Esophagus muscularis mucosa (tissue), 4 donors: ENCODE measurements at places on chromosomes 2 and 18. TPM values are rescaled to one million over a fixed set of nuclear protein-coding genes. Genes with fewer than 3 reads are reported as not detected.

Gene CRYGD
- total RNA-seq = not detected

Gene NEU4
- total RNA-seq = not detected

Gene NR4A2
- 2.8 TPM for total RNA-seq

DNA sequence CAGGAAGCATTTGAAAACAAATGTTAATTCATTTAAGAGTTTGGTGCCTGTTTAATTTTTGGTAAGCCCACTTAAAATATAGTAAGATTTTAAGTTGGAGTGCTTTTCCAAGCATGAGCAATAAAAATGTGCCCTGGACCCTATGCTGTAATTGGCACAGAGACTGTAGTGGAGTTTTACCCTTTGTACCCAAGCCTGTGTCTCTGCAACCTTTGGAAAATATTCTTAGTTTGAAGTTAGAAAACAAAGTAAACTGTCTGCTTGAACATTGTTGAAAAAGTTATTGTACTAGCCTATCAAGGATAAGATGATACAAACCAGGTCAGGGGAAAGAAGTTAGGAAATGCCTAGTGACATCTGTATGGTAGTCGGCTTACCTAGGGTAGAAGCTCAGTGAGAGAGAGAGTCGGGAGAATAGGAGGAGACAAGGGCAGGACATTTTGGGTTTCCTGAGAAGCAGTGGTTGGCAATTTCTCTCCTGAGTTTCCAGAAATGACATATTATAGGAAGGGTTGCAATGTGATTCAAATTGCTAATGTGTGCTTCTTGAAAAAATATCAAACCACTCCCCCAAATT is 66.5 kb downstream of the CCDC85A start:
- DNase-seq = no peak

GRCh38 chr2:124347209-124347608 is 322.1 kb downstream of the CNTNAP5 start:
- no peak for DNase-seq

DNA sequence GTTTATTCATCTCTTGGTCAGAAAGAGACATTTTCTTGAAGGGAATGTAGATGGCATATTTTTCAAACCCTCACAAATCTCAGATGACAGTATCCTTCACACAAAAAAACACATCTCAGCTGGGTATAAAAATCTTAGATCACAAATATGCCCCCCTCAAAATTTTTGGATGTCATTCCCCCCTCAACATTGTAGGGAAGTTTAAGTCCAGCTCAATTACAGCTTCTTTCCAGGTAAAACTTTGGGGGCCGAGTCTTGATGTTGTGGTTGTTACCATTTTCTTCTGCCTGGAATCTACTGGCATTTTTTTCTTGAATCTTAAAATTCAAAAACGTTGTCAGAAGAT is 46.1 kb downstream of the HDAC4 start:
- DNase-seq = no peak

DNA sequence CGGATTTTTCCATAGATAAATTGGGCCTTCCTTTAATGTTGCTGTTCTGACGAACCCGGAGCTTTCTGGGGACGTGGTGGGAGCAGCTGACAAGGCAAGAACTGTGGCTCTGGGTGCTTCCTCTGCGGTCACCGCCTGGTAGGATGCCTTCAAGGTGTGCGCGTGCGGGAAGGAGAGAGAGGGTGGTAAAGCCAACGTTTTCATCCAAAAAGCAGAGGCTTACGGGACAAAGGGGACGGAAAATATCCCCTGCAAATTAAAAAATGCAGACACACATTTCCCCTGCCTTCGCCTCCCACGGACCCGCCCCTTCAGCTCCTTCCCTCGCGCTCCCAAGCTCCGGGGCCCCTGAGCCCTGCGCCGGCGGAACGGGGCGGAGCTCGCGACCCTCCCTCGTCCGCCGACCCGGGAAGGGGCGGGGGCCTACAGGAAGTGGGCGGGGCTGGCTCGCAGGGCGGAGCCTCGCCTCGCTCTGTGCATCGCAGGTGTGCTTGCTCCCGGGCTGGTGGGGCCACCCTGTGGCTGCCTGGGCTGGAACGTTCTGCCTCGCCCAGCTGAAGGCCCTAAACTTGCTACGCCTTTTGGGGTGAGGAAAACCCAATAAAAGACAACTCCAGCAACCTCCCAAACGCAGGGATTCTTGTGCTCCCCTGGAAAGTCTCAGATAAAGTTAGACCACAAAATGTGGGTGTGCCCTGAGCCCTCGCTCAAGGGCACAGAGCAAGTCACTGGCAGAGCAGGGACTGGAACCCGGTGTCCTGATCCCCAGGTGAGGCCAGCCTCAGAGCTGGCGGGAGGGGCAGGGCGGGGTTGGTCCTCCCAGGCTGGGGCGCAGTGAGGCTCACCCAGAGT is 25.4 kb upstream of the SLC66A3 start:
- DNase-seq = no peak

DNA sequence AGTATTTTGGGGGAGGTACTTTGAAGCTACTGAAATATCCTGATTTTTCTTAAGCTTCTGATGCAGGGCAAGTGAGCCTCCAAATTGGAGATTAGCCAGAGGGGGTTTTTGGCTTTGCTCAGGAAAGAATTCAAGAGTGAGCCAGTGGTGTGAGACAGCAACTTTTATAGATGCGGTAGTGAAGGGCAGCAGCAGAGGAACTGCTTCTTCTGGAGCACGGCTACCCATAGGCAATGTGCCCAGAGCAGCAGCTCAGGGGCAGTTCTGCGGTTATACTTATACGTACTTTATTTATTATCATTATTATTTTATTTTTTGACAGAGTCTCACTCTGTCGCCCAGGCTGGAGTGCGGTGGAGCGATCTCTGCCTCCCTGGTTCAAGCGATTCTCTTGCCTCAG is 19.8 kb upstream of the NT5DC4 start:
- no peak for DNase-seq

- no peak for DNase-seq
Observed at GRCh38 chr2:23657934-23658333, 269.0 kb downstream of the ATAD2B start.

DNA sequence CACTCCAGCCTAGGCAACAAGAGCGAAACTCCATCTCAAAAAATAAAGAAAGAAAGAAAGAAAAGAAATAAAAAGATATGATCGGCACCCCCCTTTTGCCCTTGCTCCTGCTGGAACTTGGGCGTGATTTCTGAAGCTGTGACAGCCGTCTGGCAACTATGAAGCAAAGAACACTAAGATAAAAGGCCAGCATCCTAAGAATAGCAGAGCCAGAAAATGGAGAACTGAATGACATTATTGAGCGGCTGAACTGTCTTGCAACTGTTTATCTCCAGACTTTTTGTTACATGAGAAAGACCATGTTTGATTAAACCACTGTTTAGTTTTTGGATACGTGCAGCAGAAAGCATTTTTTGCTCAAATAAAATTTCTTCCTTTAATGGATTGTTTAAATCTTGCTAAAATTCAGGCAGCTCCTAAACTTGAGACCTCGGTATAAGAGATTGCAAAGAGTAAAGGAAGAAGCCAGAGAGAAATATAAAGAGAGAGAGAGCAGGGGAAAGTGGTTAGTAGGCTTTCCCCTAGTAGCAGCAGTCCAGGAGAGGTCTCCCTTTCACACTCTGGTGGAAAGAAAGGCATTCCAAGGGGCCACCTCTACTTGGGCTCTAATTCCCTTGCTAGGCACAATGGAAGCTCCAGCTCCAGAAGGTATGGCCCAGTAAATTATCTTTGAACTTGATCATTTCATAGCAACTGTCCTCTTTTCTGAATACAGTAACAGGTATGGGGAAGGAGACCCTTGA is 8.2 kb upstream of the MBD2 start:
- DNase-seq = no peak
